ENCODE measurements at places on chromosomes 7 and 10.

DNA sequence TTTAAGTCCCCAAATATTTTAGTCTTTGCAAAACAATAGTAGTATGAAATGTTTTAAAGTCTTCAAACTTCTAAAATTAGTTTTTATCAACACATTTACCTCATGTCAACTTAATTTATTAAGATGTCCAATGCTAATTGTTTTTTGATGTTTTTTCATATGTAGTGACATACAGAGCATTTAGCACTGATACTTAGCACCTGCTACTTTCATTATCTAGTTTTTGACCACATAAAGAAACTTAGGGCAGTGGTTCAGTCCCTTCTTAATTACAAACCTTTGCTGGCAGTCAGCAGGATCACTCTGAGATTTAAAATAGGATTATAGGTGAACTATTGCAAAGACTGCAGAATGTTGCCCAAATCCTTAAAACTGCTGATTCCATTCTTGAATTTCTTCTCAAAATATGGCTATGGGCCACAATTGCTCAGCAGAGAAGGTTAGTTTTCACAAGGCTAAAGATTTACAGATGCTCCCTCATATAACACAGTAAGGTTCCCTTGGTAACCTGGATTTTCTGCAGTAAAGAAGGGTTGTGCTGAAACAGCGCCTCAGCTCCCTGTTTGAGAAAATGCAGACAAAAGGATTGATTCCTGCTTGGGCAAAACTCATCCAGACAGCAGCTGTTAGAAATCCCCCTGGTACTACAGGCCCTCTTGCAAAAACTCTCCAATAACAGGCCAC, 3.4 kb downstream of the GPR85 start:
- no peak overlapping the region for H3K27ac ChIP-seq
- peaks cover 46% of the 10 kb centered on the region for H3K27me3 ChIP-seq
- peaks cover 10% of the 10 kb centered on the region for H3K4me1 ChIP-seq
- no peak overlapping the region for H3K4me3 ChIP-seq
- no peak for DNase-seq
- no peaks in the 10 kb centered on the region for H3K36me3 ChIP-seq

DNA sequence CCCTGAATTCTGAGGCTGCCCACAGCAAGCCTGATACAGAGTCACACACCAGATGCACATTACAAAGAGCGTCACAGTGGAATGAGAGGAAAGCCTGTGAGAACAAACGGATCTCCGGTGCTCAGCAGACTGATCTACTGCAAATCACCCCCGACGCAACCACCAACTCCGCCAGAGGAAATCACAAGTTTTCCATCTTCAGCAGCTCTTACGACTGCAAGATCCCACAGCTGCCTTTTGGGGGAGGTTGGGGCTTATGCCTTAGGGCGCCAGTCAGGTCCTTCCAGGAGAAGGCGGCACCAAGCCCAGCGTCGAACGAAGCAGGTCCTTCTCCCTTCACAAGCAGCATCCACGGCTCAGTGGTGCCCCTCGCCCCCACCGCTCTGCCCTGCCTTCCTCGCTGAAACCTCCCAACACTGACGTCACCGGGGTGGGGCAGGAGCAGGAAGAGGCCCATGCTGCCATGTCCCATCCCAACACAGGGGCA, 32.5 kb downstream of the PTPRN2 start:
- DNase-seq, result no peak
- H3K27me3 ChIP-seq, result no peaks in the 10 kb centered on the region
- H3K4me1 ChIP-seq, result no peaks in the 10 kb centered on the region
- no peaks in the 10 kb centered on the region for H3K36me3 ChIP-seq
- H3K4me3 ChIP-seq, result no peak overlapping the region

- H3K27me3 ChIP-seq, result no peaks in the 10 kb centered on the region
- no peaks in the 10 kb centered on the region for H3K36me3 ChIP-seq
- peaks cover 11% of the 10 kb centered on the region for H3K4me1 ChIP-seq
Measured at GRCh38 chr10:71537681-71538080, 141.0 kb downstream of the CDH23 start.

DNA sequence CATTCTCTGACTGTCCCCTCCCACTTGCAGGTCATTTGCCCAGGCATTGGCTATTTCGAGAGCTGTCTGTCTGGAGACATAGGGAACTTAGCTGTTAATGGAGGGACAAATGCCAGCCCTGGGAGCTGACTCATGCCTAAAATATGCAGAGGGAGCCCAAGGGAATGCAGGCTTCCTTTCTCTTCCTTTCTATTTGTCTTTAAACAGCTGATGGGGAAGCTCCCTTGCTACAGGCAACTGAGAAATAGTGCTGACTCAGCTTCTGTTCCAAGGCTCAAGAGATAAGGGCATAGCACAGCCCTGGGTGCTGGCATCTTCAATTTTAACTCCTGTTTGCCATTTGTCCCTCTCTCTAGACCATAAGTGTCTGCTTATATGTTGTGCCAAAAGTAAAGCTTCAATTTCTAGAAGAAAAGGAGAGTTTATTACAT, 82.7 kb upstream of the C1GALT1 start:
- DNase-seq, result no peak
- peaks cover 21% of the 10 kb centered on the region for H3K27me3 ChIP-seq
- no peak overlapping the region for H3K27ac ChIP-seq
- H3K36me3 ChIP-seq, result no peaks in the 10 kb centered on the region
- peaks cover 8% of the 10 kb centered on the region for H3K4me1 ChIP-seq

GRCh38 chr7:28405662-28406061, 6.7 kb upstream of the CREB5 start:
- H3K4me1 ChIP-seq, result peaks cover 19% of the 10 kb centered on the region
- H3K4me3 ChIP-seq, result no peak overlapping the region
- no peaks in the 10 kb centered on the region for H3K36me3 ChIP-seq
- no peak for DNase-seq
- no peak overlapping the region for H3K27ac ChIP-seq

- H3K4me3 ChIP-seq, result no peak overlapping the region
- peaks cover 25% of the 10 kb centered on the region for H3K4me1 ChIP-seq
- H3K27me3 ChIP-seq, result peaks cover 5% of the 10 kb centered on the region
Measured at GRCh38 chr7:37431413-37431812, 17.3 kb downstream of the ELMO1 start.

GRCh38 chr10:98528805-98529183, 82.1 kb upstream of the HPS1 start:
- no peaks in the 10 kb centered on the region for H3K27me3 ChIP-seq
- no peak overlapping the region for H3K4me3 ChIP-seq
- no peaks in the 10 kb centered on the region for H3K36me3 ChIP-seq
- no peak overlapping the region for H3K27ac ChIP-seq

DNA sequence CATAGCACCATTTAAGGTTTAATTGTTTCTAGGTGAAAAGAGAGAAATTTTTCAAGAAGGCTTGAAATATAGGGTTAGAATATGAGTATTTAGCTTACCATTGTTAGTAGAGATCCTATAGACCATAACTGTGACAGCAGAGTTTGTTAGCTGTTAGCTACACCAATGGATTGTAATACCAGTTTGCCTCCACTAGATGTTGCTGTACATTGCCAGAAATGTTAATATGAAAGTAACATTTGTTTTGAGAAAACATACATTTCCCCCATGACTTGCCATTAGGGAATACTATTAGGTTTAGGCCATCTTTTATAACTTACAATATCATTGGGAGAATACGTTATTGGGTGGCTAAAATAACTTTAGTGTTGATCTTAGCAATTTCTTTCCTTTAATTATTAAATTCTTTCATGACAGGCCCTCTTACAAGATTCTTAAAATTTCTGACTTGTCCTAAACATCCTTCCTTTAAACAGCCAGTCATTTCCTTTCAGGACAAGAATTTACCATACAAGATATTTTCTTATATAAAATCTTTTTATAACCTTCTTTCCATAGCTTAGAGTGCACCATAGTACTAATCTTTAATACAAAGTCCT, 39.5 kb downstream of the ZNF117 start:
- no peaks in the 10 kb centered on the region for H3K4me1 ChIP-seq
- H3K4me3 ChIP-seq, result no peak overlapping the region
- H3K27me3 ChIP-seq, result peaks cover 21% of the 10 kb centered on the region
- H3K36me3 ChIP-seq, result no peaks in the 10 kb centered on the region
- no peak for DNase-seq
- no peak overlapping the region for H3K27ac ChIP-seq

DNA sequence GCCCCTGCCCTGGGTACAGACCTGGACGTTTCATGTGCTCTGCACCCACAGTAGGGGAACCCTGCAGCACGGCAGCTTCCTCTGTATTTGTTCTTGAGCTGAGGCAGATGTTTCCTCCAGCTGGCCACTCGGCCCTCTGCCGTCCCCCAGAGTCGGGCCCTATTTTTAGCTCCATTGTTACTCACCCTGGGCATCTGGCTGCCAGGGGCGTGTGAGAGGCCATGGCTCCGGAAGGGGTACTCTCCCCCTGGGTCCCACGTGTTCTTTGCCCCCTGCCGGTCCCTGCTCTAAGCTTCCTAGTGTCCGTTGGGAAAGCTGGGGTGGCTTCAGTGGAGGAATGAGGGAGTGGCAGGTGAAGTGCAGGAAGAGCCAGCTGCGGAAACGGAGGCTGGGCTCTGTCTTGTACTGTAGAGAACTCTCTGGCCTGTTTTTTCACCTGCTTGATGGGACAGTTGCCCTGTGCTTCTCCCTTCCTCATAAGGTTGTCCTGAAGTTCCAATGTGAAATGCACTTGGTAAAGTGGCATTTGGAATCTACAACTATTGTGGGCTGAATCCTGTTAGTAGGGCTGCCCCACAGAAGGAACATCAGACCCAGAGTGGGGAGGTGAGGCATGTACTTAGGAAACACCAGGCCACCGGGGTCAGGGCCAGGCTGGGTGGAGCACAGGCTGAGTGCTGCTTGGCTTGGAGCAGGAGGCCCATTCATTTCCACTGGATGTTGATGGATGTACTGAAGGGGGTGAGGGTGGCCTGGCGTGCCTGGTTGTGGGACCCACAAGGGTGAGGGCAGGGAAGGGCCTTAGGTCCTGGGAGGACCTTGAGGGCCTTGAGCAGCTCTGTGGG, 30.6 kb downstream of the PALD1 start:
- no peak overlapping the region for H3K4me3 ChIP-seq
- no peak for DNase-seq
- no peaks in the 10 kb centered on the region for H3K4me1 ChIP-seq

GRCh38 chr10:29280488-29280840, 8.4 kb upstream of the LYZL1 start:
- no peaks in the 10 kb centered on the region for H3K27me3 ChIP-seq
- H3K4me1 ChIP-seq, result no peaks in the 10 kb centered on the region
- H3K4me3 ChIP-seq, result no peak overlapping the region
- H3K36me3 ChIP-seq, result no peaks in the 10 kb centered on the region

- H3K4me3 ChIP-seq, result no peak overlapping the region
- H3K4me1 ChIP-seq, result peaks cover 28% of the 10 kb centered on the region
- no peak for DNase-seq
- peaks cover 66% of the 10 kb centered on the region for H3K36me3 ChIP-seq
- no peaks in the 10 kb centered on the region for H3K27me3 ChIP-seq
Measured at GRCh38 chr10:128059266-128059981, 66.8 kb downstream of the MKI67 start.

DNA sequence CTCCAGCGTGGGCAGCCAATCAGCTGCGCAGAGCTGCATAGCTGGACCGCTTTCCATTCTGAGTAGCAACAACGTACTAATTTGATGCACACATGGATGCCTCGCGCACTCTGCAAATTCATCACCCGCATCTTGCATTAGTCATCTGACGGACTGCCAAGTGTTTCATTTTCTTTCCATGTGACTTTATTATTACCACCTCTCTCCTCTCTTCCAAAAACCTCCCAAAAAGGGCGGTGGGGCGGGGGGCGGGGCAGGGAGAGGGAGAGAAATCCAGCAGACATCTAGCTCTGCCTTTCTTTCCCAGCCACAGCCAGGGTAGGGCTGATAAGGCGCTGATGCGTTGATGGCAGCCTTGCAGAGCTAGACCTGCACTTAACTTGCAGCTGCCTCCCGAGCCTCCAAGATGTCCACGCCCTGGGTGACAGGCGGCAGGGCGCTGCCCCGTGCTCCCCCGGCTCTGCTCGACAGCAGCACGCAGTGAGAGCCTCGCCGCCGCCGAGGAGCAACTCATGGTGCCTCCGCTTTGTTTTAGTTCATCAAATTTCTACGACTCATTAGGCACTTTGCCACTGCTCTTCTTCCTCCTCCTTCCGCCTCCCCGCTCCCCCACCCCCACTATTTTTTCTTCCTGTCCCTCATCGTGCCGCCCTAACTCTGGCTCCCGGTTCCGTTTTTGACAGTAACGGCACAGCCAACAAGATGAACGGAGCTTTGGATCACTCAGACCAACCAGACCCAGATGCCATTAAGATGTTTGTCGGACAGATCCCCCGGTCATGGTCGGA, 147.3 kb downstream of the CELF2 start:
- H3K4me3 ChIP-seq, result peak overlapping the region; percentile 98
- H3K27ac ChIP-seq, result peak overlapping the region; percentile 98
- H3K4me1 ChIP-seq, result peaks cover 37% of the 10 kb centered on the region
- peaks cover 16% of the 10 kb centered on the region for H3K36me3 ChIP-seq

DNA sequence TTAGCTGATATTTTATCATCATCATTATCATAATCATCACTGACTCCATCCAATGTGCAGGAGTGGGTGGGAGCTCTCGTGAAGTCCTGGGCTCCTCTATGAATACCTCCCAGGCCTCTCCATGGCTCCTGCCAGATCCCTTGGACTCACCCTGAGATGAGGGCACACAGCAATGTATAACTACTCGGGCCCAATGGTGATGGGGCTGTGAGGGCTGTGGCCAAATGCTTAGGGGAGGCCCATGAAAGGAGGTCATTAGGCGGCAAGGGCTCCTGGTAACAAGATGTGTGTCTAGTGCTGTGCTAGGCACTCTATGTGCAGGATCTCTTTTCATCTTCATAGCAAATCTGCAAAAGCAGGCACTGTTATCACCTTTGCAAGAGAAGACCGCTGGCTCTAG, 270.9 kb downstream of the GLRX3 start:
- H3K36me3 ChIP-seq, result no peaks in the 10 kb centered on the region
- no peak for DNase-seq
- H3K4me1 ChIP-seq, result no peaks in the 10 kb centered on the region
- H3K27ac ChIP-seq, result no peak overlapping the region
- no peak overlapping the region for H3K4me3 ChIP-seq

DNA sequence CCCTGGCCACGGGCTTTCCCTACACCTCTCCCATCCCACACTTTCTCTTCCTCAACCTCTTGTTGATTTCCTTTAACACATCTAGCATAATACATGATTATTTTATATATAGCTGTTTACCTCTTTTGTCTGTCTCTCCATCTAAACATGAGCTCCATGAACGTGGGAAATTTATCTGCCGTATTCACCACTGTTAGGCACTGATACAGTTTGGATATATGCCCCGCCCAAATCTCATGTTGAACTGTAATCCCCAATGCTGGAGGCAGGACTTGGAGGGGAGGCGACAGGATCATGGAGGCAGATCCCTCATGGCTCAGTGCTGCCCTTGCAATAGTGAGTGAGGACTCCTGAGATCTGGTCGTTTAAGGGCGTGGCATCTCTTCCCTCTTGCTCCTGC, 5.7 kb downstream of the CYTH3 start:
- H3K27ac ChIP-seq, result no peak overlapping the region
- no peak overlapping the region for H3K4me3 ChIP-seq
- no peaks in the 10 kb centered on the region for H3K36me3 ChIP-seq
- no peak for DNase-seq
- peaks cover 9% of the 10 kb centered on the region for H3K4me1 ChIP-seq
- H3K27me3 ChIP-seq, result peaks cover 71% of the 10 kb centered on the region

- H3K27me3 ChIP-seq, result no peaks in the 10 kb centered on the region
- H3K4me3 ChIP-seq, result no peak overlapping the region
- no peaks in the 10 kb centered on the region for H3K36me3 ChIP-seq
Measured at GRCh38 chr7:70614237-70615045, 517.5 kb upstream of the GALNT17 start.

Measured in activated T-helper 2 cell treated with anti-CD3 and anti-CD28 coated beads, Interferon-gamma antibody, Interleukin-2, Interleukin-4, amounts not matched to agents 10 μg/mL and 5 μg/mL and 100 μg/mL, durations not matched to agents 14 hours and 24 hours and 36 hours (primary cell).